Calu3 (cell line): ENCODE measurements at places on chromosomes 2 and 18.

GRCh38 chr2:73920577-73921545 lies 5.8 kb upstream of the DGUOK start:
- peak; percentile 53 for DNase-seq

- DNase-seq = no peak
These were observed 47.7 kb downstream of the TPO start for GRCh38 chr2:1460851-1461418.

- no peak for DNase-seq
These were observed 35.2 kb downstream of the MTHFD2 start for GRCh38 chr2:74233648-74234047.

DNA sequence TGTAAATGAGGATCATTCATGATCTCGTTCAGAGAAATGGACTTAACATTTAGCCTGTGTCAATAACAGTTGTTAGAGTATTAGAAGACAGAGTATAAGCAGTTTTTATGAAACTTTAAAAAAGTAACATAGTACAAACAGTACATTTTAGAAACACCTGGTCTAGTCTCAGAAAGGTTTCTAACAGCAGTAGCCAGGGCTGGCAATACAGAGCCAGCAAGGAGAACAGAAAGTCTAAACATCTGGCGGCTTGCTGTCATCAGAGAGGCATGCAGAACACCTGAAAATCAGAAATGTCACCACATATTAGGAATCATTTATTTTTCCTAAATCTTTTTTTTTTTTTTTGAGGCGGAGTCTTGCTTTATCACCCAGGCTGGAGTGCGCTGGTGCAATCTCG lies 50.1 kb downstream of the RPL31 start:
- DNase-seq = no peak

DNA sequence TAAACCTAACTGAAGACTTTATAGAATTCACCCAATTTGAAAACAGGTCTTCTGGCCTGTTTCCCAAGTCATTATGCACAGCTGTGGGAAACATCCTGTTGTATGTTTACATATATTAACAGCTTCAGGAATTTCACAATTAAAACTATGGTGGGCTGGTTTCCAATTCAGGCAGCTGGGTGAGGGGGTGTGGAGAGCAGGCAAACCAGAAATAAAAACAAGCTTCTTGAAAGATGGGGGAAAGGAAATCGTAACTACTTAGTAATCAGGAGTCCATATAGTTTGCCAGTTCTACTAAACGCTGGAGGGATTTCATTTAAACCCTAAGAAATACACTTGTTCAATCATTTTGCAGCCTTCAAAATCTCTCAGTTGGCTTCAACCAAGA lies 22.8 kb downstream of the ATP8B1 start:
- DNase-seq = peak; percentile 27

DNA sequence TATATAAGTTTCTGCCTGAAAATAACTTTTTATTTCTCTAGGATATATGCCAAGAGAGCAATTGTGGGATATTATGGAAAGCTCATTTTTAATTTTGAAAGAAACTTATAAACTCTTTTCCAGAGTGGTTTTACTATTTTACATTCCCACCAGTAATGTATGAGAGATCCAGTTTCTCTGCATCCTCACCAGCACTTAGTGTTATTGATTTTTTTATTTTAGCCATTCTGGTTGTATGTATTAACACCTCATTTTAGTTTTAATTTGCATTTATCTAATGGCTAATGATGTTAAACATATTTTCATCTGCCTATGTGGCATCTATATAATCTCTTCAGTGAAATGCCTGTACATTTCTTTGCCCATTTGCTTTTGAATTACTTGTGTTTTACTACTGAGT lies 597.7 kb upstream of the RAB6C start:
- DNase-seq = no peak

GRCh38 chr2:154233231-154233630 lies 361.5 kb downstream of the GALNT13 start:
- DNase-seq = no peak

GRCh38 chr2:26614216-26615138 lies 26.7 kb downstream of the CIB4 start:
- DNase-seq = no peak

DNA sequence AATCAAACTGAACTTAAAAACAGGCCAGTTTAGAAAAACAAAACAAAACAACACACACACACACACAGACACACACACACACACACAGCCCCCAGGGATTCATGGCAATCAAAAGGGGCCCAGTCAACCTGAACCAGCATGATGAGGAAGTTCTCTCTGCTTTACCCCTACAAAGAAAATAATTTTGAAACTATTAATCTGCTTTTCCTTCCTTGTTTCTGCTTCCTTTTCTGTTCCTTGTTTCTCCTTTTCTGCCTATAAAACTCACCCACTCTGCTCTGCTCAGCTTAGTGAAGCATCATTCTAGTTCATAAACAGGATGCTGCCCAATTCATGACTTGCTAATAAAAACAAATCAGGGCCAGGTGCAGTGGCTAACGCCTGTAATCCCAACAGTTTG lies 203.1 kb downstream of the RAB3GAP1 start:
- no peak for DNase-seq
